ENCODE measurements at places on chromosomes 11 and 22.

DNA sequence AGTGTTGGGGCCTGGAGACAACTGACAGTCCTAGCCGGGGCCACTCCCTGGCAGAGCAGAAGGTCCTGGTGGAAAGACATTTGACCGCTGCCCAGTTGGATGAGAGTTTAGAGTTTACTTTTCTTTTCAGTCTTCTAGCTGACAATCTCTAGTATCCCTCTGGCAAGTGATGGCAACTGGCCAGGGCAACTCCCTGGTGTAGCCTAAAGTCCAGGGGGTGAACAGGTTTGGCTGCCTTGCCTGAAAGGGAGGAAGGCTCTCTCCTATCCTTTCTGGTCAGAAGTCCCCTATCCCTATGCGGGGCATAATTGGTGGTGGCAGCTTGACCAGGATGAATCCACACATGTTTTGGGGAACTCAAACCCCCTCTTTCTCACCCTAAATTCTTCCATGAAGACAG, 16.8 kb upstream of the MSANTD2 start:
- DNase-seq, result no peak

DNA sequence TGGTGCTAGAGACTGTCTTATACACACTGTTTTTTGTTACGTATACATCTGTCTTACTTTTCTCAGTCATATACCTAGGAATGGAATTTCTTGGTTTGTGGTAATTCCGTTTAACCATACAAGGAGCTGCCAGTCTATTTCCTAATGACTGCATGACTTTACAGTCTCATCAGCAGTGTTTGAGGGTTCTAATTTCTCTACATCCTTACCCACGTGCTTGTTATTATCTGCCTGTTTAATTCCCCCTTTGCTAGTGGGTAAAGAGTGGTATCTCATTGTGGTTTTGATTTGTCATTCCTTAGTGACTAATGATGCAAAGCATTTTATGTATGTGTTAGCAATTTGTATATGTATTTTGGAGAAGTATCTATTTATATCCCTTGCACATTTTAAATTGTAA, 1008.0 kb downstream of the FAM181B start:
- DNase-seq, result no peak

DNA sequence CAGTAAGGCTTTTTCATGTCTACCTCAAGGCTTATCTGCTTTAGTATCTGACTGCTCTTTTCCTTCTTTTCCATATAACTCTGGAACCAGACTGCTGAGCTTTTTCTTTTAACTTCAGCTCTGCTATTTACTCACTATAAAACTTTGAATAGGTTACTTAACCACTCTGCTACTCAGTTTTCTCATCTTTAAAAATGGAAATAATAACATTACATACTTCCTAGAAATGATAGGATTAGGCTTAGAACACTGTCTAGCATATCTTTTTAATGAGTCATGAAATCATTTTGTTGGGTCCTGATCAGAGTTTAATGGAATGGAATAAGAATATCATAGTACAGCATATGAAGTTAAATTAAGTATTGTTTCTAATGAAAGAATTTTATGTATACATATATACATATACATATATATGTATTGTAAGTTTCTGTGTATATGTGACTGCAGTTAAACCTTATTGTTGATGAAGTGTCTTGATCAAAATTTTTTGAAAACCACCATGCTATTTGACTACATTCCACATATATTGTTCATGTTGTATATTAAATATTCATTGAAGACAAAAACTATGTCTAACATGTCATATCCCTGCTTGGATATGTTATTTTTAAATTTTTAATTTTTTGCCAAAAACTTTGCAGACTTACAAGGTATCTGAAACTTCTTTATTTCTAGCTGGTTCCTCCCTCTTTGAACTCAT, 120.2 kb downstream of the METTL15 start:
- DNase-seq, result peak; percentile 62

- no peak for DNase-seq
Measured at GRCh38 chr11:16960250-16960649, 54.0 kb downstream of the PLEKHA7 start.

DNA sequence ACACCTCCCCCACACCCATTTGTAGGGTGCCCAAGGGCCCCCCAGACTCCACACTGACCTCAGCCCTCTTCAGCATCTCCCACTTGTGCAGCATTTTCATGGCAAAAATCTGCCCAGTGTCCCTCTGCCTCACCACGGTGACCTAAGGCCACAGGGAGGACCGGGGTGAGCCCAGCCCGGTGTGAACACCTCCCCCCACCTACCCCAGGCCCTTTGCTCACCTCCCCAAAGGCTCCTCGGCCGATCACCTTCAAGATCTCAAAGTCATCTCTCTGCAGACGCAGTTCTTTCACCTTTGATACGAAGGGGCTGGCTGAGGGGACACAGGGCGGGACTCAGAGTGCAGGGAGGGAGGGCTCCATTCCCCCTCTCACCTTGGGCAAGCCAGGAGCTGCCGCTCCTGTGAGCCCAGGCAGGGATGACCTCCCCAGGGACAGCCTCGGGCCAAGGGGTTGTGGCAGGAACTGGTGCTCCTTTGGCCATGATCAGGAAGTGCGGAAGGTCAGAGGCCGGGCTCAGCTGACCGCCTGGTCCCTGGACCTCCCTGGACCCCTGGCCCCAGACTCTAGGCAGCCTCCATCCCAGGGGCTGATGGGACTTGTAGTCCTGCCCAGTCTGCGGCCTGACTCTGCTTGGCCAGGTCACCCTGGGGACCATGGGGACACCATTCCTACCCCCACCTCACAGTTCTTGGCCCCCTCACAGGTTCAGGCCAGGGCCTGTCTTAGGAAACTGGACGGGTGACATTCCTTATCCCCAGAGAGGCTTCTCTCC, 2.7 kb downstream of the CDC42BPG start:
- no peak for DNase-seq

DNA sequence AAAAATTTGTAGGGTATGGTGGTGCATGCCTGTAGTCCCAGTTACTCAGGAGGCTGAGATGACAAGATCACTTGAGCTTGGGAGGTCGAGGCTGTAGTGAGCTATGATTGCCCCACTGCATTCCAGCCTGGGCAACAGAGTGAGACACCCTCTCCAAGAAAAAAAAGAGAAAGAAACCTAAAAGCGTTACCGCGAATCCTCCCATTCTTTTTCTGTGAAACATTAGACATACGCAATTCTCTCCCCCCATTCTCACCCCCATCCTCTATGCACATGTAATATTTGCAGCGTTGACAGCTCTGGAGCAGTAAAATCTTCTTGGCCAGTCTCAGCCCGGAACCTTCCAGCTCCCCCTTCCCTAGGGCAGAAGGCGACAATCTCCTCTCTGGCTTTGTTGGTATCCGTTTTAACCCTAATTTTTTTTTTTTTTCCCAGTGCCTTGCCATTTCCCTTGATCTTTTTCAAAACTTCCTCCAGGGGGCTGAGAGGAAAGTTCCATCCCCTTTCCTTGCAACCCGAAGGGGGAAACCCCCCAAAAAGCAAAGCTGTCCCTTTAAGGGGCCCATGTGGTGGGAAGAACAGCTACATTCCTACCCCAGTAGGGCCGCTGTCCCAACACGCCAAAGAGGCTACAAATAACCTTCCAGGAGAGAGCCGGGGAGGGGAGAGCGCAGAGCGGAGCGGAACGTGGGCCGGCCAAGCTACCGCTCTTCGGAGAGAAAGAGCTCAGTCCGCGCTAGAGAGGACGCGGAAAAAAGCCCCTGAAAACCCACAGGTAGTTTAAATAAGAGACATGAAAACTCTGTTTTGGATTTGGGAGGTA, 1.9 kb downstream of the LRP4 start:
- peak; percentile 82 for DNase-seq

DNA sequence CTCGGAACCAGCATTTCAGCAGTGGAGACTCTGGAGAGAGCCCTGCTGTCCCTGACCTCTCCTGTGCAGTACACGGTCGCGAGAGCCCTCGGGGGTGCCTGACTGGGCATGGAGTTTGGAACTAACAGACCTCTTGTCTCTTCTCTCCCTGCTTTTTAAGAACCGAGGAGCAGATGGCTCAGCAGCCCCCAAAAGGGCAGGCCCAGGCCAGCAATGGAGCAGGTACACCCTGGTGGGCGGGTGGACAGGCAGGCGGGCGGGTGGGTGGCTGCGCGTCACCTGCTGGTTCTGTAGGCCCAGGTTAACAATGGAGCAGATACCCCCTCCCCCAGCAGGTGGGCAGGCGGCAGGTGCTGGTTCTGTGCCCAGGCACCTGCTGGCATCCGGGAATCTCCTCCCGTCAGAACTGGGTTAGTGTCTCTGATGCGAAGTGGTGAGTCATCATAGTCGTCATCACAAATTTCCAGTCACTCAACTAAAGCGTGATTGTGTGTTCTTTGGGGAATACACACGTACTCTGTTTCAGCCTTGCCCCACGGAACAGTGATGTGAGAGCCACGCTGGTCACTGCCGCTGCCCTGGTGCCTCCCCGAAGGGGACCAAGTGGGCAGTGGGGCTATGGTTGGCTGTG, 41.1 kb downstream of the GRAMD4 start:
- DNase-seq, result no peak

DNA sequence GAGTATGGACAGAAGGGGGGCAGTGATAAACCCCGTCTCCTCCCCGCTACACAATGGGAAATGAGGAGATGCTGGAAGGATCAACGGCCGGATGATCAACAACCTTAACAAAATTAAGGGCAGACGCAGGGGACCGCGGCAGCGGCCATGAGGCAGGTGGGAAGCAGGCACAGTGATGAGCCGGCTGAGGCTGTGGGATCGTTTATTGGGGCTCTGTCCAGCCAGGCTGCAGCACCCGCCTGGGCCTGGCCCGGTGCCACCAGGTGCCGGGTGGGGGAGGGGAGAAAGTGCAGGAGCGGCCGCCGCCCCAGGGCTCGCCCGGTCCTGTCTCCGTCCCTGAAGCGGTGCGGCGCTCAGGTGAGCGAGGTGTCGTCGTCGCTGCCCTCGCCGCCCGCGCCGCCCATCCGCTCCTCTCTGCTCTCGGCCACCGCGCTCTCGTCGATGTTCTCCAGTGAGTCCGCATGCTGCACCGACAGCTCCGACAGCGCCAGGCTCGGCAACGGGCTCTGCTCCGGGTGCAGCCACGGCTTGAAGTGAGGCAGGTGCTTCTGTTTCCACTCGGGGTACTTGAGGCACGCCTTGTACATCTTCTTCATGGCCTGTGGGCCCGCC, 2.4 kb upstream of the ARAP1 start:
- no peak for DNase-seq

GRCh38 chr22:24155627-24156140, 25.6 kb upstream of the SUSD2 start:
- peak; percentile 62 for DNase-seq

DNA sequence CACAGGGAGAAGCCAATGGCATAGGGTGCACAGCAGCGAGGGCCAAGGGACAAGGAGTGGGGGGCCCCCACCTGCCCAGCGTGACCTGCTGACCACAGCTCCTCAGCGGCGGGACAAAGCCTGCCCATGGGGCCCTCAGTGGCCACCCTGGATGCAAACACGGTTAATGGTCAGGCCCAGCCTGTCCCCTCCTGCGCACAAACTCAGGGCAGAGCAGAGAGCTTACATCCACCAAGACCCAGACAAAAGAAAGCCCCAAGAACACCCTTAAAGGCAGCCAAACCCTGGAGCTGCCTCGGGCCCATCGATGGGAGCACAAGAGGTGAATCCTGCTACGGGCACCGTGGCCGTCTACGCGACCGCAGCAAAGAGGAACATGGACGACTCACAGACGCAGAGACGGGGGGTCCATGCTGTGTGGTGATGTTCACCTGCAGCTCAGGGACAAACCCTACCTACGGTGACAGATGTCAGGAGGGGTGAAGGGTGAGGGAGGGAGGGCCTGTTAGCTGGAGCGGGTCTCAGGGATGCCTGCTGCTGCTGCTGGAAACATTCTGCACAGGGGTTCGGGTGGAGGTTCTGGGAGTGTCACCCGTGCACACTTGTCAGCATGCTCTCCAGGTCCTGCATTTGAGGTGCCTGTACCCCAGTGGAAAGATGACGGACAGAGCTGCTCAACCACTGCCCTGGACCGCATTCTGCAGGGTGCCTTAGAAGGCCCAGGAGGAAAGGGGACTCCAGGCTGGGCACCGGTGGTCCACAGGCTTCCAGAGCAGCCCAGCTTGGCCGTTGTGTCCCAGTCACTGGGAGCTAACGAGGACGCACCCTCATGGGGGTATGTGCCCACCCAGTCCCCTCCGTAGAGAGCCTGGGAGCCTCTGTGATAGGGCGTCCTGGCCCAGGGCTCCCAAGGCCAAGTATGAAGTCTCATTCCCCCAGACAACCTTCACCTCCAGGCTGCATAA, 11.6 kb downstream of the ASCL2 start:
- DNase-seq, result no peak

DNA sequence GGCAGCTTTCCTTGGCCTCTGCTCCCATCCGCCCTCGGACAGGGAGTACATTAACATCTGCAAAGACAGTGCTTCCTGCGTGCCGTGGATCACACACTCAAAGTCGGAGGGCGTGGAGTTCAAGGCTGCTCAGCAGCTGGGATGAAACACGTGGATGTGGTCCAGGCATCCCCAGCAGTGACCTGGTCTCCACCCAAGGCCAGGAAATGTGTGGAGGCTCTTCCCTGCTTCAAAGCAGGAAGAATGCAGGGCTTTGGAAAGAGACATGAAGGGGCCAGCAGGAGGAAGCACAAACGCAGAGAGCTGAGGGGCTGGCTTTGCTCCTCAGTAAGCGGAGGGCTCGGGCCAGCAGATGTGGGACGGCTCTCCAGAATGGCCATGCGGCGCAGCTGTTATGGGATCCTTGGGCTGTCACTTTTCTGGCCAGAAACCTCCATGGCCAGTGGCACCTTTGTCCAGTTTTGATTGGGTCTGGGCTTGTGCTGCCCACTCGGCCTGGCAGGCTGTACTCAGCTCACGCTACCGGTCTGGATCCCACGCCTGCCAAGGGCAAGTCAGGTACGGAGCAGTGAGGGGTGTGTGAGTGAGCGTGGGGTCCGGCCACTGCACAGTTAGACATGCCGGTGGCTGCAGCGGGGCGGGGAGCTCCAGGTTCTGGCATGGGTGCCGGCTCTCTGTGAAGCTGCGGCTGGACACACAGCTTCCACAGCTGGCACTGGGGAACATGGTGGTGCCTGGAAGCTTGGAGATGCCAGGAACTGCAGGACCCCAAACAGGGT, 438.0 kb downstream of the TBC1D22A start:
- DNase-seq, result peak; percentile 8

DNA sequence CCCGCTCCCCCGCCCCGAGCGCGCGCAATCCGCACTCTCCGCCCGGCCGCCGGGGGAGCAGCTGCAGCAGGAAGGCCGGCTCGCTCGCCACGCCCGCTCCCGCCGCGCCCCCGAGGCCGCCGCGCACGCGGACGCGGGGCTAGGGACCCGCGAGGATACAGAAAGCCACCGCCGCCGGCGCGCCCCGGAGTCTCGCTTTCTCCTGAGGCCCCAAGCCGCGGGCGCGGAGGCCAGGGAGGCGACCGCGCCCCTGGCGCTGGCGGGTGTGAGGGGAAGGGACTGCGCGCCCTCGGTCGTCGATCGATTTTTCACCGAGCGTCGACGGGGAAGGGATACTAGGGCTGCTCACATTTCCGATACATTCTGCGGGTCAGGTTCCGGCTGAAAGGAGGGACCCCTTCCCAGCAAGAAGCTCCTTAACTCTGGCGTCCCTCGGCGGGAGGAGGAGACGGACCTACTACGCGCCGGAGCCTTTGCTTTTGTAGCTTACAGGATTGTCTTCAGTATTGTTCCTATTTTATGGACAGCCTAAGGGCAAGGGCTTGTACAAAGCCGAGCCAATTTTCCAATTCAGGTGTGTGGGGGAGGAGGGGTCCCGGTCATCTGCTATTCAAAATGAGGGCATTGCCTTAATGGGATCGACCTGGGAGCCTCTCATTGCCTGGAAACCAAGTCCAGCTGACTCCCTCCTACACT, 416 bp upstream of the GAB2 start:
- peak; percentile 64 for DNase-seq

GRCh38 chr11:22703040-22703439, 36.6 kb downstream of the GAS2 start:
- peak; percentile 41 for DNase-seq

Data from fibroblast of the aortic adventitia (primary cell).